ENCODE measurements at places on chromosomes 7 and 10.

- DNase-seq = no peak
Measured at GRCh38 chr7:52639126-52639525, 396.3 kb upstream of the POM121L12 start.

GRCh38 chr10:3090914-3091787, 23.8 kb downstream of the PFKP start:
- DNase-seq = no peak

GRCh38 chr10:28769091-28769604, 91.8 kb downstream of the BAMBI start:
- no peak for DNase-seq

DNA sequence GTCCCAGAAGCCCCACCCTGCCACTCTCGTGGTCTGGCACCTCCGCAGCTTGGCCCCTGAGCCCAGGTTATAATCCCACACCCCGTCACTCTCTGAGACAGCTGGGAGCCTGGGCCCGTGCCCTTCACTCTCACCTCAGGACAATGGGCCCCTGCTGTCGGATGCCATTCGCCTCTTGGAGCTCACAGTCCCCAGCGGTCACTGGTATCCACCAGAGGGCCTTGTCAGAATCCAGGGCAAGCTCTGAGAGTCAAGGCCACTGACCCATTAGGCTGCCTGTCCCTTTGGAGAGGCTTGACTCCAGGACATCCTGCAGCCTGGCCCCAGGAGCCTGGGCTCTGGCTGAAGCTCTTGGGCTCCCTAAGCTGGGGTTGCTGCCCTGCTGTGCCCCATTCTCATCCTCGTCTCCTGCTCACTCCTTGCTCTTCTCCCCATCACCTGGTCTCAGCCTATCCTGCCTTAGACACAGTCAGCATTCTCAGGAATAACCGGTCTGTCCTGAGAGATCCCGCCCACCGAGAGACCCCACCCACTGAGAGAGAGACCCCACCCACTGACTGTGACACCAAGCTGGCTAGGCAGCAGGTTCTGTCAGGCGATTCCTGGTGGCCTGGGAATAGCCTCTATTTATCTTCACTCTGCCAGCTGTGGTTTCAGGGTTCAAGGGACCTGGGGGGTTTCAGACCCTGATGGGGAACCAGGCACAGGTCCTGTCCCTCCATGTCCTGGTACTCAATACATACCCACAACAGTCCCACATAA, 27.7 kb downstream of the CPXM2 start:
- DNase-seq = no peak

DNA sequence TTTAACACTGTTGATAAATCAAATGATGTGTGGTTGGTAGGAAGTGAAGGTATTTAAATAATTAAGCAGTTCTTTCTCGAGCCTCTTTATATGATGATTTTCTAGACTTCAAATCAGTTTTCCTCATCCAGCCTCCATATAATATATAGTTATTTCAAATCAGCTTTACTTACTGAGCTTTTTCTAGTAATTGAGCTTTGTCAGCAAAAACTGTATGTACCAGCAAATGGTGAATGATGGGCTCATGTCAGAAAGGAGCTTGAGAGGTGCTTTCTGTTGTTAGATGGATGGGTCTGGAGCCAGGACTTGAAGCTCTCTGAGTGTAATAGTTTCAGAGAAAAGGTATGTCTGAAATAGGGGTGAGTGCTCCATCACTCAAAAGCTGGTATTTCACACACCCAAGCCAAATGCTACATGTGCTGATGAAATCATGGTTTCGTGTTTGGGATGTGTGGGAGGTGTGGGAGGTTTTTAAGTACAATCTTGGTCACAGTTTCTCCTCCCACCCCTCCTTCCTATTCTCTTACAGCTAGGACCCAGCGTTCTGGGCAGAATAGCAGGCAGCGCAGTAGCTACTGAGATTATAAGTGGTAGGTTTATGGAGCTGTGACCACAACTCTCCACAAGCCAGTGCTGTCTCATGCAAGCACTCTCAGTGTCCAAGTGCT, 55.8 kb downstream of the LRMDA start:
- no peak for DNase-seq

DNA sequence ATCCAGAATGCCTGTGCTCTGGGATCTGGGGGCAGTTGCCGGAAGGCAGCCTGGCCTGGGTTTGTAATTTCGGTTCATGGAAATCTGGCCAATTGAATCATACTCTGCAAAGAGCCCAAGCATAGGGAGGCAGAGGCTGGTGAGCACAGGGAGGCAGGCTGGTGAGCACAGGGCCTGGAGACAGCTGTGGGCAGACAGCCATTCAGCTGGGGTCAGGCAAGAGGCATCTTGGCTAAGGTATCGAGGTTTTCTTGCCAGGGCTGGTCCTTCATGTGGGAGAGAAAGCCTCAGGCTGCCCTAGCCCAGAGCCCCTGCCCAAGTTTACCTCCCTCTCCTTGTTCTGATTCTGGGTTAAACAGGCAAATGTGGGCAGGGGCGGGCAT, 63.7 kb upstream of the BAIAP2L1 start:
- DNase-seq = no peak

DNA sequence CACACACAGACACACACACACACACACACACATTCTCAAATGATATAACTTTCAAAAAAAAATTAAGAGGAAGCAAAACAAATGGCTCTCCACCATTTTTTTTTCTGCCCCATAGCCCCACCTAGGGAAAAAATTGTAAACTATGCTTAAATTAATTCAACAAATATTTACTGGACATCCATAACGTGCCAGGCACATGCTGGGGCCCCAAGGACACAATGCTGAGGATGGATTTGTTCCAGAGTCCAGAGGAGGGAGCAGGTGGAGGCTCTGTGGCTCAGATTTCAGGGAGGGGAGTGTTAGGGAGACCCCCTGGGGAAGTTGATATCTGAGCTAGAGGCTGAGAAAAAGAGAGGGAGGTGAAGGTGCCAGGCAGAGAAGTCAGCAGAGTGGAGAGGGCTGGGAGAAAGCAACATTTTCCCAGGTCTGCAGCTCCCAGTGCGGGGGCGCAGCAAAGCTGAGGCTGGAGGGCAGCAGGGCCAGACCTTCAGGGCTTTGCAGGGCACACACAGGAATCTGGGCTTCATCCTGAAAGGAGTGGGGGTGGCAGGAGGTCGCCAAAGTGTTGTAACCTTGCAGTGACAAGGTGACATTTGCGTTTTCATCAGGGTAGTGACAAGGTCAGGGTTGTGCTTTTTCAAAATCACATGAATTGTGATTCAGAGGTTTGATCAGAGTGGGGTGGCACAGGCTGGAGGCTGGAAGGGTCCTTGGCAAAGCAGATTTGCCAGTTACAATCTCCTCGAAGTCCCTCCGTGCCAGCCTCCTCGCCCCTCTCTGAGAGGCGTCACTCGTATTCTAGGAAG, 261.6 kb downstream of the WDR11 start:
- DNase-seq = no peak

- no peak for DNase-seq
Measured at GRCh38 chr7:30231271-30231670, 53.1 kb upstream of the ZNRF2 start.

DNA sequence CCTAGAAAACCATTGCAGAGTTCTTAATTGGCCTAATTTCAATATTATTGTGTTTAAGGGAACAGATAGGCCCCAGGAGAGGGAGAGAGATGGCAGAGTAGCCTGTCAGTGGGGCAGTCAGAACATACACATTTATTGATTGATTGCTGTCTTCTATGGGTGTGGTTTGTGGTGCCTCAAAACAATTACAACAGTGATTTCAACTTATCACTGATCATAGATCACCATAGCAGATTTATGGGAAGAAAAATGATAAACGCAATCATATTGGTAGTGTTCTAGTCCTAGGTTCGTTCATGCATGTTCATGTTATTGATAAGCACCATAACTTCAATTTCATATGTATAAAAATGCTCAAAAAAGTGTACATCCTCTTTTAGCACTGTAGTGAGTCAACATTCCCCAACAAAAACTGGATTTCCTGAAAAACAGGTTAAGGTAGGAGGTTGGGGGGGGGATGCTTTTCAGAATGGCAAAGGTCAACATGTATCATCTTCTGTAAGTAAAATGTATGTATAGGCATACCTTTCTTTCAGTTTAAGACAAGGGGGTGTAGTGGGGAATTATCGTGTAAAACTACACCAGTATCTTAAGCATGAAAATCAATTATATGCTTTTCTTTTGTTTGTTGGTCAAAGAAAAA, 1.1 kb upstream of the TNKS2 start:
- no peak for DNase-seq
